ENCODE measurements at places on chromosomes 13 and 19.

DNA sequence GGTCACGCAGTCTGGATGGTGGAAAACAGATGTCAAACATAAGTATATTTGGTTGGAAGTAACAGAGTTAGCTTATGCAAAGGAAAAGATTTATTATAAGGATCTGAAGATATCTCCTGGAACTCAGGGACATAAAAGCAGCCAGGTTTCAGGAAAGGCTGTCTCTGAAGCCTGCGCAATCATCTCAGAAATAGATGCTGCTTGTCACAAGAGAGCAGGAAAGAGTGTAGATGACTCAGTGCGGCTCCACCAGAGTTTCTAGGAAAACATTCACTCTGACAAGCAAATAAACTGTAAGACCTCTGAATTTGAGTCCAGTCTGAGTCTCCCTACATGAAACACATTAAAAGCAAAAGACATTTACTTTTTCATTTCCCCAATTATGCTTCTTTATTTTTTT lies 220.4 kb upstream of the HTR2A start:
- DNase-seq = no peak

- no peak for DNase-seq
Measured at GRCh38 chr13:78182813-78183212, 264.2 kb upstream of the EDNRB start.

- DNase-seq = no peak
Measured at GRCh38 chr19:19279062-19279612, 6.0 kb upstream of the TM6SF2 start.

GRCh38 chr13:112060282-112060830 lies 6.6 kb upstream of the SOX1 start:
- no peak for DNase-seq

DNA sequence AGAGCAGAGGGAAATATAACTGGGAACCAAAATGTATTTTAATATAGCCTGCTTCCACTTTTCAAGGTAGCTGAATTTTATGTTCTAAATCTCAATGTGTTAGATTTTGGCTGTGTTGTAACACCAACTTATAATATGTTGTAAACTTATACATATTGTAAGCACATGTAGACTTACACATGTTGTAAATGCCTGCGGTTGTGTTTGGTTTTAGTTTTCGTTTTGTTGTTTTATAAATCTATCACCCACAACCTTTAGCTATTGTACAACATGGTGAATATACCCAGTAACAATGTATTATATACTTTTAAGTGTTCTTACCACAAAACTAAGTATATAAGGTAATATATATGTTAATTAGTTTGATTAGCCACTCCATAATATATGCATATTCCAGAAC lies 15.6 kb downstream of the KCTD4 start:
- no peak for DNase-seq

DNA sequence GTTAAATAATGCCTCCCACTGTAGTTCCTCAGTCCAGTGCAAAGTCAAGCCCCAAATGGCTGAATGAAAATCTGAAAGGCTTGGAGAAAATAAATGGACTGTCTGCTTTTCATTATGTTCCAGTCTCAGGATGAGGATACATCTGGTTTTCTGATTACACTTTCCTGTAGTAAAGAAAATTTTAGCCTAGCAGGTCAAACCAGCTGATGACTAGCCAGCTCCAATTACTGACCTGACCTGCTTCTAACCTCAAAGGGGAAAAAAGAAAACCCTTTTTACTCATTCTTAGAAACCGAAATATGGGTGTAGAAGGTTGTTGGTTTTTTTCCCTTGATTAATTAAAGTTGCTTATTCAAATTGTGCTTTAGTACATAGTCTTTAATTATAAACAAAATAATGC lies 418.4 kb downstream of the EFNB2 start:
- no peak for DNase-seq

- DNase-seq = no peak
Measured at GRCh38 chr19:8459520-8460270, 14.9 kb downstream of the HNRNPM start.

DNA sequence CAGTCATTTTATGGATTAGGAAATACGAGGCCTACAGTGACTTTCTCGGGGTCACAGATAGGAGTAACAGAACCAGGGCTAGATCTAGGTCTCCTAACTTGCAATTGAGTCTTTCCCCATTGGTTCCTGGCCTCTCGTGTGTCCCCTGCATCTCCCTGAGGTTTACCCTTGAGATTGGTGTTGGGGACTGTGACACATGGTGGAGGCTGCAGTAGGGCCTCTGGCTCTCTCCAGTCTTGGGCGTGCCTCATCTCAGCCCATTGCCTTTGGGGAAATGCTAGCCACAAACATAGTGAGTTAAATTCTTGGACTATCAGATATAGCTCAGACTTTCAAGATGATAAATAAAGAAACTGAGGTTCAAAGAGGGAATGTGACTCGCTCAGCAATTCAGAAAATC lies 212.1 kb downstream of the KCNRG start:
- DNase-seq = no peak

DNA sequence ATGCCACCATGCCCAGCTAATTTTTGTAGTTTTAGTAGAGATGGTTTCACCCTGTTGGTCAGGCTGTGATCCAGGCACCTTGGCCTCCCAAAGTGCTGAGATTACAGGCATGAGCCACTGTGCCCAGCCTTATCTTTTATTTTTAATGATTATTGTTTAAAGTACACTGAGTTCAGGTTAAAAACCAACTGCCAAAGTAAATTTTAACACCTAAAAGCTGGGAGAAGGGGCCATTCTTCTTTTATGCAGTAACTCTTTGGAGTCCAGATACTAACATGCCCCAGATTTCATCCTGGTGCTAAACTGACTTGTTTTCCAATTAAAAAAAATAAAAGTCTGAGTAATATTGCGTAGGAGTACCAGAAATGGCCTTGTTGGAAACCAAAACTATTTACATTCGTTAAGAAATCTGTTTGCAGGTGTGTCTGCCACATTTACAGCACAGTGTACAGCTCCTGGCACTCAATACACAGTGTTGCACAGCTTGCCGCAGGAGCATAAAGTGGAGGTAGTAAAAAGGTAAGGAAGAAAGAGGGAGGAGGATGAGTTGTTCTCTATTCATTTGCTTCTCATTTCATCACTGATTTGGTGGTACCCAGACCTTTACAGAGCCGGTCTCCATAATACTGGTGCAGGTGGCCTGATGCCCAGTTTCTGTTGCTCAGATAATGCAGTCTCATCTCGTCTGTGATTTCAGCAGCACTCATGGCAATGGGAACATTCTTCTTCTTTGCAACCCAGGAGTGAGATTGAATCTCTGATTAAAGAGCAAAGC lies 108.9 kb downstream of the PCCA start:
- no peak for DNase-seq

DNA sequence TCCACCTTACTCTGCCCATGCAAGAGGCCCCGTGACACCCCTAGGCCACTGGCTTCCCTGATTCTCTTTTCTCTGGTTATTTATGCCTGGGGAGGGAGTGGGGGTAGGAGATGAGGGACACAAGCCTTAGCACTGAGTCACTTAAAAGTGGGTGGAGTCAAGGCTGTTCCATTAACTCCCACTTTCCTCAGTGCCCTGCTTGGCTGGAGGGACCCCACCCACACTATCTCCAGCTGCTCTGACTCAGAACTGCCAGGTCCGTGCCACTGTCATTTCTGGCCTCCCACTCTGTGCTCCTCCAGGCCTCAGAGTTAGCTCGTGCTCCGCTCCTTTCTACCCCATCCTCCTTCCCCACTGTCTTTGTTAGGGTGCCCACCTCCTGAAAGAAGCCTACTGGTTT lies 113.4 kb upstream of the UQCRFS1 start:
- no peak for DNase-seq

- DNase-seq = no peak
Measured at GRCh38 chr13:73479351-73479750, 420.5 kb downstream of the KLF5 start.

GRCh38 chr19:7833225-7834099 lies 3.4 kb downstream of the EVI5L start:
- DNase-seq = no peak

DNA sequence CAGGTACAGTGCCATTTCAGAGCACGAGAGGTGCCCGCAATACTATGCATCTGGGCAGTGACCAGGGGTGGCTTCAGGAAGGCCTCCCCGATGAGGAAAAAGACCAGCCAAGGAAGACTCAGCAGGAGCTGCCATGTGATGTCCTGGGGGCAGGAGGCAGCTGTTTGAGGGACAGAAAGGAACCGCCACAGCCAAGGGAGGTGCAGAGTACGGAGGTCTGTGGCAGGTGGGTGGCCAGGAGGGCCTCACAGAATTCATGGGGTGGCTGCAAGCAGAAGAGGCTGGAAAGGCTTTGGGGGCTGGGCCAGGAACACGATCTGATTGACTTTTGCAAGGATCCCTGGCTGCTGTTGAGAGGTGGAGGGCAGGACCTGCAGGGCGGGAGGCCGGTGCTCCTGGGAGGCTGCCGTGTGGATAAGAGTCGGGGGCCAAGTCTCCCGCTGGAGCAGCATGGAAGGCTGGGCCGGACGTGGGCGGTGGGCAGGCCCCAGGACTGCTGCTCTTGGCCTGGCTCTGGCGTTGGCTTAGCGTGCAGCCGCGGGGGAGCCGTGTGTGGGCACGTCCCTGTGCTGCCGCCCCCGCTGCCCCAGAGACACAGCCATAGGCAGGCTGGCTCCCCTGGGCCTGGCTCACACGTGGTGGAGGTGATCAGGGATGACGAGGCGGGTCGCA lies 29.1 kb downstream of the CEBPA start:
- no peak for DNase-seq

DNA sequence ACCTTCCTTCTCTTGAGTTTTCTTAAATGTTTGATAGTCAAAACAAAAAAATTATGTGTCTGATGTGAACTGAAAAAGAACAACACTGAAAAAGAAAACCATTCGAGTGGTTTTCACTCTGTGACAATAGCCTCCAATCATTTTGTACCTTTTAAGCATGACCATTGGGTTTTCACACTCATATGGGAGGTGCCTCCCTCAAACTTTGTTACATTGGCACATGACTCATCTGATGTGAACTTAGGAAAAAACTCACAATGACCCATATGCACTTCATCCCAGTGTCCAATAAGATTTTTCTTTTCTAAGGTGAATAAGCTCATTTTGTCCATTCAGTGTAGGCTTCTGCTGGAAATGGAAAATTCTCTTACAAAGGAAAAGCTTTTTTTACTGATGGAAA lies 66.6 kb upstream of the XPO4 start:
- DNase-seq = no peak

GRCh38 chr13:45490068-45490467 lies 25.3 kb downstream of the COG3 start:
- DNase-seq = no peak

DNA sequence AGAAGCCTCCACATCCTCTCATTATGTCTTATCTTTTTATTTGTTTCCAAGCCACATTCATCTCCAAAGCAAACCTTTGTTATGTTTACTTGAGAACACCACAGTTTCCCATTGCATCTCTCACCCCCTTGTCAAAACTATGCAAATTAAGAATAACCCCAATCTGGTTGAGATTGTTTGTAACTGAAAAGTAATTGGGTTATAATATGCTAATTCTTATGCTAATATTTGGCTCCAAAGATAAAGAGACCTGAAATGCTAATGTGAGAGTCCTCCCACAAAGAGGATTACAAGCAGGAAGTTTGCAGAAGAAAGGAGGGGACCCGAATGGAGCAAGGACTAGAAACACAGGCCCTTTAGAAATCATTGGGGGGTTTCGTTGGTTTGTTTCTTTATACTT lies 92.9 kb upstream of the UBL3 start:
- no peak for DNase-seq

- no peak for DNase-seq
Measured at GRCh38 chr19:18435178-18435841, 2.6 kb downstream of the ISYNA1 start.

DNA sequence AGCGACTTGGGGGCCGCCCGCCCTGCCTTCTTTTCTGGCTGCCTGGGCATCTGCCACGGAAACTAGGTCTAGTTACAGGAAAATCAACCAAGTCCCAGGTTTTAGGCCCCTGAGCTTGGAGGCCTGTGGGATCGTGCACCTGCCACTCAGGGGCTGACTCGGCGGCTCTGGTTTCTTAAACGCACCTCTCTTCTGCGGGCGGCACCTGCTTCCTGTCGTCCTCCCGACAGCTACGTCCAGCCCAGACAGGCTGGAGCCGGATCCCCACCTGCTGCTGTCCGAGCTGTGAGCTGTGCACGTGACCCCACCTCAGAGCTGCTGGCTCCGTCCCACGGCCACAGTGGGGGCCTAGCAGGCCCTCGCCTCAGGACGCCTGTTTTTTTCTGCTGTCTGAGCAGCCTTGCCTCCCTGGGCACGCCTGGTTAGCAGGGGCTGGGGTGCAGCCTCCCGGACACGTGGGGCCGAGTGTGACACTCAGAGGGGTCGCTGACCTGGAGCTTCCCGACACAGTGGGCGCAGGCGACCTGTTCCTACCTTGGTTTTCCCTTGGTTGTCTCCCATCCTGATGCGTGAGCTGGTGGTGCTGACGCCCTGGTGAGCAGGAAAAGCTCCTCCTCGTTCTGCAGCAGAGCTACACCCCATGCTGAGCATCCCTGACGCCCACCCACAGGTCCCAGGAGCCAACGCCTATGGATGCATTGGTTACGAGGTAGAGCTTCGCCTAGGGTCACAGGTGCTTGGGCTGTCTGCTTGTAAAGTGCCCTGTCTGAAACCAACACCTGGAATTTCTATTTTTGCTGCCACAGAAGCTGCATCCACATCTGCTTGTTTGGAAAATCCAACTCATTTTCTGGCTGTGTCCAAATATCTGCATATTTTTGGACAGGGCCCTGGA lies 17.5 kb downstream of the TMEM255B start:
- no peak for DNase-seq

DNA sequence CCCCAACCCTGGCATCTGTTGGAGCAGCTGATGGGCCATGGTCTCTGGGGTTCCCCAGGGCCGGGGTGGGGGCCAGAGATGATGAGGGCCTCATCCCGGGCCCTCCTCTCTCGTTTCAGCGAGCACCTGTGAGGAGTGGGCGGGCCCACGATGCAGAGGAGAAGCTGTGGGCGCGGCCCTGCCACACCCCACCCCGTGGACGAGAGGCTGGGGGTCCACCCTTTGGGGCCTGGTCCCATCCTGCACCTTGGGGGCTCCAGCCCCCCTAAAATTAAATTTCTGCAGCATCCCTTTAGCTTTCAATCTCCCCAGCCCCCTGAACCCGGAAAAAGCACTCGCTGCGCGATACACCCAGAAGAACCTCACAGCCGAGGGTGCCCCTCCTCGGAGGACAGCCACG lies 5.6 kb downstream of the HMG20B start:
- no peak for DNase-seq

- DNase-seq = no peak
Measured at GRCh38 chr13:97938706-97939475, 14.6 kb upstream of the IPO5 start.

DNA sequence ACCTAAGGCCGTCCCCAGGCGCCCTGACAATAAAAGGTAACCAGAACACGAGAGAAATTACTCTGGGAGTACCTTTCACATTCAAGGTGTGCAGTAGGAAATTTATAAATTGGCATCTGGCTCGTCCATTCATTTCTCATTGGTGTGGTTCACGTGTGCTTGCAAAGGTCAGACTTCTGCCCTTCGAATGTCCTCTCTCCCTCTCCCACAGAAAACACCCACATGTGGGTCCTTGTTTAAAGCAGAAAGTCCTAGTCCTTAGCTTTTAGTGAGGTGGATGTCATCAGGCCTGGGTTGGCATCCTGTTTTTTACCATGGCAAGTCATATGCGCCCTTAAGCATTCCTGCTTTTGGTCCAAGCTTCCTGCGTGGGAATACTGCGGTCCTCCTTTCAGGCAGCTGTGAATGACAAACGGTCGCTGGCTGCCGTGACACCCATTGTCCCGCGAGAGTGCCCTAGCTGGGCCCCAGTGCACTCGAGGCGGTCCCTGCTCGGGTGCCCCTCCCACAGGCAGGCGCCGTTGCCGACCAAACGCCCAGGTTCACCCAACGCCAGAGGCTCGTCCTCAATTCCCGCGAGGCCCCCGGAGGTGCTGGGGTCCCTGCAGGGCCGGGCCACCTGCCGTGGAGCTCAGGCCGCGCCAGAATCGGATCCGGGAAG lies at the start of gene NUDT19:
Gene NUDT19, plus strand, starts transcription at position 531 of the 661 bp plus-strand sequence. CDS start 140 bp downstream, outside the sequence.
- peak; percentile 6 for DNase-seq

GRCh38 chr19:33306853-33307792 lies 4.8 kb upstream of the CEBPA start:
- no peak for DNase-seq

All from cerebellar nuclear complex (tissue), 1 donor.